ENCODE measurements at places on chromosomes 5 and 9.

GRCh38 chr9:35910613-35911359, 1.5 kb downstream of the SPAAR start:
- DNase-seq: peak; percentile 40

DNA sequence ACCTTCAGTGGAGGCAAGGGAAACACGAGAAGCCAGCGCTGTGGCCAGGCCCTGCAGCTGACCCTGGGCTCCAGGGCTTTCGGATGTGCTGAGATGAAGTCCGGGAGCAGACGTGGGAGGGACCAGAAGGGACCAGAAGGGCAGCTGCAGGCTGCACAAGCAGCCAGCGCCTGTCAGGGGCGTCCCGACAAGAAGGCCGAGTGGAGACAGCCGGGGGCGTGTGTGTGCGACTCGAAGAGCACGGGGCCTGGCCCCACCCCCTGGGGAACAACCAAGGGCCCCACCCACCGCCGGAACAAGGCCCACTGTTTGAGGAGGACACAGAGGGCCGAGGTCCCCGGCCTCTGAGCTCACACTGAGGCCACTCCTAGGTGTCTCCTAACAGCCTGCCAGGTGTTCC, 31.4 kb downstream of the SLC12A7 start:
- DNase-seq: no peak

GRCh38 chr5:150395688-150395975, 17.1 kb downstream of the CD74 start:
- no peak for DNase-seq

- no peak for DNase-seq
Observed at GRCh38 chr5:59474324-59474723, 419.2 kb downstream of the PDE4D start.

DNA sequence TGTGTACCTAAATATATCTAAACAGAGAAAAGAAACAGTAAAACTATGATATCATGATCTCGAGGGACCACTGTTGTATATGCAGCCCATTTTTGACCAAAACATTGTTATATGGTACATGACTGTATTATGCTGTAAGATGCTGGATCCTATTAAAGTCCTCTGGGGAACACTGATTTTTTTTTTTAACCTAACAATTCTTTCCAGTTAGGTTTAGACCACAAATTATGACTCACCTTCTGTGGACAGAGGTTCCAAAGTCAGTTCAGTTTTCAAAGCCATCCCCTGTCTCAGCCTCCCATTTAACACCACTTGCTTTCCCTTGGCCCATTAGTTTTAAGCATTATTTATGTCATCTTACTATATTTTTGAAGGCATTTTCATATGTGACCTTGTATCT, 27.1 kb downstream of the TRMO start:
- no peak for DNase-seq

DNA sequence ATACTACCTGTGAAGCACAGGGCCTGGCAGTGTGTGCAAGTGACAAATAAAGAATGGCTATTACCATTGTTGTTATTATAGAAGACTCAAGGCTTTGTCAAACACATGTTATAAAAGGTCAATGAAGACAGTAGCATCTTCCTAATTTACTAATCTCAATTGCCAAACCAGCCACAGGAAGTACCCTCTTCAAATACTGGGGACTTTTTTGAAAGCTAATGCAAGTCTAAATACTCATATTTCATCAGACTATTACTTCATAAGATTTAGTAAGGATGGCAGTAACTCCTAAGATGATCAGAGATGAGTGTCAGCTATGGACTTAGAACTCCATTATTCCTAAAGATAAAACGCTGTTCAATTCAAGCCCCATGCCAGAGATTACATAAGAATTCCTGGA, 43.0 kb downstream of the GNAQ start:
- DNase-seq: no peak

DNA sequence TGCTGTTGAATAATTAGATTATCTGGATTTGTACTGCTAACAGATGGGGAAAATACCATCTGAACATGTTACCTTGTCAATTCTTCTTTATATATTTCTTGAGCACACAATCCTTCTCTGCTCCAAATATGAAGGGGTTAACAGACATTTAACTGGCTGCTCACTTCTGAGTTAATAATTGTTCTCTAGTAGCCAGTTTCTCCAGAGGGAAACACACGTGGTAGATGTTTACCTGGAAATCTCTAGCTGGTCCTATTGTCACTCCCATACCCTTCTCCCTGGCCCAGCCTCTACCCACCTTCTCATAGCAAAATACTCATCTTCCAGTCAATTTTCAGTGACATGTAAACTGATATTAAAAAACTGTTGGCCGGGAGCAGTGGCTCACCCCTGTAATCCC, 101.5 kb upstream of the ZNF462 start:
- no peak for DNase-seq

- DNase-seq: no peak
Observed at GRCh38 chr5:149893403-149893931, 51.1 kb downstream of the PDE6A start.

DNA sequence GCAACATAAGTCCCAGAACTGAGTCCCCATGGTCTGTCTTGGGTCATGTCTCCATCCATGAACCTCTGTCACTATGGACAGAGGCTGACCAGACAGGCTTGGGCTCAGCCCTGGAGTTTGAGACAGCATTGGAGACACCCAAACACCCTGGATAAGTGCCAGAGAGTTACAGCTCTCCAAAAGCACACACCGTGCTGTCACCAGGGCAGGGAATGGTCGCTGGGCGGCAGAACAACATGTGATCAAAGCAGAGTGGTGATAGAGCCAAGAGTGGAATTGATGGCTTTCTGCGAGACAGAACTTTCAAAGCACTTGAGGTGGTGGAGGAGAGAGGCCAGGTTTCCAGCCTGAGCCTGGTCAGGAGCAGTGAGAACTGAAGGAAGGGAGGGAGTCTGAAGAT, 50.1 kb downstream of the DRD1 start:
- DNase-seq: no peak

DNA sequence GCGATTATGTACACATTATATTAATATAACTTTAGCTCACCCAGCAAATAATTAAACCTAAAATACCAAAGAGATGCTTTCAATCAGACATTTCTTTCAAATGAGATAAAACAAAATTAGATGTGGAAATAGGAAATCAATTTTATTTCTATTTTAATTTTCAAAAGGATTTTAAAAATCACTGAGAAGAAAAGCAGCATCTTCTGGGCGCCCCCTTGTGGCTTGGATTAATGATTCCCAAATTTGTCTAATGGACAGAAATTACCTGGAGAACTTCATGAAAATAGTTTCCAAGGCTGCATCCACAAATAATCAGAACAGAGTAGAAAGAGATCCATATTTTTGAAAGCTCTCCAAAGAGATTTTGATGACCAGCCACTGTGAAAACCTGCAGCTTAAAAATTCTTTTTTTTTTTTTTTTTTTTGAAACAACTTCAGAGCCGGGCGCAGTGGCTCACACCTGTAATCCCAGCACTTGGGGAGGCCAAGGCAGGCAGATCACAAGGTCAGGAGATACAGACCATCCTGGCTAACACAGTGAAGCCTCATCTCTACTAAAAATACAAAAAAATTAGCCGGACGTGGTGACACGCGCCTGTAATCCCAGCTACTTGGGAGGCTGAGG, 50.9 kb upstream of the CEMIP2 start:
- DNase-seq: peak; percentile 30

GRCh38 chr5:144378681-144379080, 208.0 kb downstream of the KCTD16 start:
- DNase-seq: no peak

- peak; percentile 40 for DNase-seq
Observed at GRCh38 chr5:73519531-73520283, 21.5 kb downstream of the BTF3 start.

- no peak for DNase-seq
Observed at GRCh38 chr5:111163000-111163399, 61.2 kb upstream of the CAMK4 start.

GRCh38 chr5:154179846-154180710, 10.5 kb upstream of the GALNT10 start:
- DNase-seq: no peak

- no peak for DNase-seq
Observed at GRCh38 chr5:71629950-71630349, 42.8 kb downstream of the MCCC2 start.

DNA sequence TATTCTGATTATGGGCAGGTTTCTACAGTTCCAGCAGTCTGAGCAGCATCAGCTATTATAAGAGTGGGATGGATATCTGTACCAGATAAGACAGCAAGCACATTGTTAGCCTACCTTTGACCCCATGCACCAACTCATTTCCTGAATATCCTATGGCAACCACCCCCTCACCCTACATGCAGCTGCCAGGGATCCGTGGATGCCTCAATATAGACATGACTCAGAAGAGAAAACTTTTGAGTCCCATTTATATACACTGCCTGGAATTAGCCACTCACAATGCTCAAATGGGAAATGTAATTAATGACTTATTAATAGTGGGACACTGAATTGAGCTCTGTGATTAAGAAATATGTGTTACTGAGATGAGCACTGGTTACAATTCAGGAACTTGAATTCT, 124.4 kb downstream of the SSBP2 start:
- no peak for DNase-seq

GRCh38 chr5:136729901-136730355, 364.6 kb upstream of the TRPC7 start:
- DNase-seq: no peak

DNA sequence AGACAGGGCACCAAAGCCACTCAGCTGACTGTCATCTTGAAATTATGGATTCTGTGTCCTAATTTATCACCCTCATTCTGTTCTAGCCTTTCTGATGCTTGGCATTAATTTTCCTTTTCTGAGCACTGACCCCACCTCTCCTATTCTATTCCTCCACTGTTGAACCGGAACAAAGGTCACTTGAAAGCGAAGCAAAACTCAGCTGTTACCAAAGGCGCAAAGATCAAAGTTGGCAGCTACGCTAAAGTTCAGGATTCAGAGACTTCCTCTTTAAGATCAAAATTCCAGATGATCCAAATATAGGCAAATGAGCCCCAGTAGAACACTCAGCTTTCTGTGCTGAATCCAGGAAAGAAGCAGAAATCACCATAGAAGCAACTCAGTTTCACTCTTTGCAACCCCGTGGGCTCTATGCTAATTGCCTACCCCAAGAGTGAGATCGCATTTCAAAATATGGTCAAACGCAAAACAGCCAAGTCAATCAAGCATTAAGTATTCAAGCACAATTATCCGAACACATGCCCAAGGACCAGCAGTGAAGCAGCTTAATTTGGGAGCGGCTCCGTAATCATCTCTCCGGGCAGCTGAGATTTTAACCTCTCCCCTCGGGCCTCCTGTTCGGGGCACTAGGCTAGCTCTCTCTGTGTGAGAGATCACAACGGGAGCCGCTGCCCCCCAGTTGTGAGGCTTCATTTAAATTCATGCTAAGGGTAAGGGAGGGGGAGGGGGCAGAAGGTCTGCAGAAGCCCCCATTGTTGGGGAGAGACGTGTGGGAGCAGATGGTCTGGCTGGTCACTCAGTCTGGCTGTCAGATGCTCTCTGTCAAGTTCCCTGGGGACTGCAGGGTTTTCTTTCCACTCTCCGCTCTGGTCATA, 288.6 kb downstream of the ELAVL2 start:
- DNase-seq: no peak

DNA sequence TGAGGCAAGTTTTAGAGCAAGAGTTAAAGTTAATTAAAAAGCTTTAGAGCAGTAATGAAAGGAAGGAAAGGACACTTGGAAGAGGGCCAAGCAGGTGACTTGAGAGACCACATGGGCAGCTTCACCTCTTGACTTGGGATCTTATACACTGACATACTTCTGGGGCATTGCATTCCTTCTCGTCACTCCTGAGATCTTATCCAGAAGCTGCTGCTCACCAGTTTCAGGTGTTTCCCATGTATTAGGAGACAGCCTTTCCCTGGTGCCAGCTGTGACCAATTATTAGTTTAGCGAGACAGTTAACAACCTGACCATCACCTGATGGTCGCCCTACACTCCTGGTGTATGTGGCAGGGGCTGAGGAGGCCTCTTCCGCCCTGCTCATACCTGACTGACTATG, 382.1 kb downstream of the KDM4C start:
- DNase-seq: no peak

- DNase-seq: peak; percentile 34
Observed at GRCh38 chr5:112419986-112420864, 1.1 kb upstream of the EPB41L4A start.

DNA sequence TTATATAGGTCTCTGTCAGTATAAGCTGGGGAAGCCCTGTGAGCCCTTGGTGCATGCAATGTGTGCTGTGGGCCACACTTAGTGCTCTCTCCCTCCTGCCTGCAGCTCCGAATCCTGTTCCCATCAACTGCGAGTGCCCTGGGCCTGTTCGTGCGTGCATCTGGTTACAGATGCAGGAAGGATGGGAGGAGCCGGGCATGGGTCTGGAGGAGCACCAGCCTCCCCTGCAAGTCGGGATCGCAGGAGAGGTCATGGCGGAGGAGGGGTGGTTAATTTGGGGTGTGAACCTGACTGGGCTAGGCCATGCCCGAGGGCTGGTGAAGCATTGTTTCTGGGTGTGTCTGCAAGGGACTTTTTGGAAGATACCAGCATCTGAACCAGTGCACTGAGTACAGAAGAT, 274.6 kb upstream of the IRX4 start:
- no peak for DNase-seq

DNA sequence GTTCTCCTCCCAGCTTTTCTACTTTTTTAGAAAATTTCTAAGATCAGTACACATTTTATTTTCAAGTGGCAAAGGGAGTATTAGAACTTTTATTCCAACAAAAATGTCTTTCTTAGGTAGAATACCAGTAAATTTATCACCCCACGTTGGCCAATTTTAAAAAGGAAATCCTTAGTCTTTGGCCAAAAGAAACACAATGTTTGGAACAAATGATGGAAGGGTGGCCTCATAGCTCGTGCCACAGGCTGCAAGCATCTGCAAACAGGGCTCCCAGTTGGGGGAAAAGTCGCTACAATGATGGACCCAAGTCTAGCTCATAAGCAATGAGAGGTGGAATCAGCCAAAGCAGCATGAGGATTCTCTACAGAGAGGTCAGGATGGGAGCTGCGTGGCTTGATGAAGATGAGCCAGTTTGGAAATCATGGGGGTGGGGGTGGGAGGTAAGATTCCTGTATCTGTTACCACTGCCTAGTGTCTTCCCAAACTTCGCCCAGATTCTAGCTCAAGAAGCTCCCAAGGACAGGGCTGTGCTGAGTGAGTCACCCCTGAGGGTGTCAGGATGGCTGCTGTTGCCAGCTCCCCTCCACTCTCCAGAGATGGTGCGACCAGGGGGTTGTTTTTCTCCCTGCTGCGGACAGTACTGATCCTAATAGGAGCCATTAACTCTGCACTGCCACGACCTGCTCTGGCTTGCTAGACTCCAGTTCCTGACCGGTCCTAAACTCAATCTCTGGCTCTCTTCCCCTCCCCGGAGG, 75.6 kb downstream of the DCP2 start:
- DNase-seq: no peak

DNA sequence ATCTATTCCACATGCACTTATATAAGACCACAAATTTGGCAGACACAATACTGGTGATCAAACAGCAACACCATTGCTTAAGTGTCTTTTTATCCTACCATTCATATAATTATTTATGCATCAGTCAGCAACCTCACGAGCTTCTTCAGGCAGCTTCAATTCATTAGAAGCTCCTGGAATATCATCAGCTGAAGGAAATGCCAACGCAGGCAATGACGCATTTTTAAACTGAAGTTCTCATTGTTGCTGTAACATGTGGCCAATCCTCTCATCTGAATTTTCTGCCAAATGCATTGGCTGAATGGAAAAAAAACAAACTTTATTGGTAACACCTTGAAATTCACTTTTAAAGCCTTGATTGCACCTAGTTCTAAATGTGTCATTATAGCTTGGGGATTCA, 376.4 kb upstream of the RGMB start:
- no peak for DNase-seq

- DNase-seq: no peak
Observed at GRCh38 chr9:123378025-123378424, 22.0 kb downstream of the CRB2 start.

All from stimulated activated CD4-positive, alpha-beta T cell treated with anti-CD3 and anti-CD28 coated beads, Interleukin-4, amount 100 ng/mL, for 48 hours (primary cell).